NCI-H1694 (cell line): ENCODE measurements at places on chromosomes 12 and 14.

- DNase-seq, result peak; percentile 93
Measured at GRCh38 chr14:96100161-96101064, 61.3 kb downstream of the C14orf132 start.

GRCh38 chr12:76790564-76791552 lies 26.9 kb downstream of the ZDHHC17 start:
- no peak for DNase-seq

DNA sequence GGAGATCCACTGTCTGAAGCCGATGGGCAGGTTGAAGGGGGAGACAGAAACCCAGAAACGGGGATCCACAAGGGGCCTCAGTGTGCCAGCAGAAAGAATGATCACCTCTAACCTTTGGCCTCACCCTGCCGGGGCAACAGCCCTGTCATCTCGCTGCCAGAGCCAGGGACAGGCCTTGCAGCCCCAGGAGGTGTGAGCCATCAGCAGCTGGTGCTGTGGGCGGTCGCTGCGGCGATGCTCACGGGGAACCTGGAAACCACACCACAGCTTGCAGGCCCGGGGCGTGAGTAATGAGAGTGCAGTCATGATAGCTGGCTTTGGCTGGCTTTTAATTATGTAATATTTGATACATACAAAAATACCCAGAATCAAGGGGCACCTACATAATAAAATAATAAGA lies 4.7 kb upstream of the TTC7B start:
- peak; percentile 73 for DNase-seq

DNA sequence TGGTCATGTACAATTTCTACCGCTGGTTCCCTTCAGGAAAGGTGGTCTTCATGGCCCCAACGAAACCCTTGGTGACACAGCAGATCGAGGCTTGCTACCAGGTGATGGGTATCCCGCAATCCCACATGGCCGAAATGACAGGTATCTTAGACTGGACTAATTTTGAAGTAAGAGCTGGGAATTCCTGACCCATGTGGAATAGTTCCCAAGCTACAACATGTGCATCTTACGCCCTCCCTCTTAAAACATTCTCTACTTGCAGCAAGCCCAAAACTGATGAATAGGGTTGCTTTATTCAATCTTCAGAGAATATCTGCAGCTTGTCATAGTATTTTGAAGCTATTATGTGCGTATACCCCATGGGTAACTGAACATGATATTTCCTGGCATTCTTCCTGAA lies 669 bp downstream of the FANCM start:
- no peak for DNase-seq

DNA sequence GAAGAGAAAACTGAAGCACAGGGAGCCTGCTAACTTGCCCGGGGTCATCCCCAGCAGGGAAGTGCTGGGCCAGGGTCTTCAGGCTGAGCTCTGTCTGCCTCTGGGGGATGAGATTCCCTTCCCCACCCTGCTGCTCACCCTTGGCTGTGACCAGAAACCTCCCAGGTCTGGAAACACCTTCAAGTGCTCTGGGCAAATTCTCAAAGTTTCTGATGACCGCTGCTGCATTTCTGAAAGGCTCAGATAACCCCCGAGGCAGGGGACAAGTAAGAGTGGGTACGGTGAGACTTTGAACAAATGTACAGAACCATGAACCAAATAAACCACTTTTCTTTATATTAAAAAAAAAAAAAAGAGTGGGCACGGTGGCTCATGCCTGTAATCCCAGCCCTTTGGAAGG lies 41.3 kb downstream of the LTBP2 start:
- DNase-seq, result no peak

- DNase-seq, result peak; percentile 50
Measured at GRCh38 chr12:15899282-15899870, 11.8 kb upstream of the DERA start.

GRCh38 chr14:69658664-69659261 lies 47.4 kb downstream of the SUSD6 start:
- DNase-seq, result no peak

DNA sequence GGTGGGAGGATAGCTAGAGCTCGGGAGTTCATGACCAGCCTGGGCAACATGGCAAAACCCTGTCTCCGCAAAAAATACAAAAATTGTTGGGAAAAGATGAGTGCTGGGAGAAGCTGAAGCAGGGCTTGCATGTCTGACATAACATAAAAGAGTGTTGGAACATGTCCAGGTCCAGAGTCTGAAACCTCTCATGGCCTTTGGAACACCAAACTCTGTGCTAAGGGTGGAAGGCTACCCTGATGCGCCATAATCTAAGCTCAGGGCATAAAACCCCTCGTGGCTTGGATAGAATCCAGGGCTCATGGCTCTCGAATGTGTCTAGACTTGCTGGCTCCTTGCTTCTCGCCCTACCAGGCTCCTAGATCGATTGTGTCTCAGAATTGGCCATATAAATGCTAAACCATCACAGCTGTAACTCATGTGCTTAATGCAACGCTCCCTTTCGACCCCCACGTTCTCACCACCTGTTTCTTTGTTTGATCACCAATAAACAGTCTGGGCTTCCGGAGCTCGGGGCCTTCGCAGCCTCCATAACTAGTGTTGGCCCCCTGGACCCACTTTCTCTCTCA lies 6.7 kb upstream of the CLEC7A start:
- no peak for DNase-seq
